ENCODE measurements at places on chromosomes 7 and 10. TPM values are rescaled to one million over a fixed set of nuclear protein-coding genes. Genes with fewer than 3 reads are reported as not detected.

DNA sequence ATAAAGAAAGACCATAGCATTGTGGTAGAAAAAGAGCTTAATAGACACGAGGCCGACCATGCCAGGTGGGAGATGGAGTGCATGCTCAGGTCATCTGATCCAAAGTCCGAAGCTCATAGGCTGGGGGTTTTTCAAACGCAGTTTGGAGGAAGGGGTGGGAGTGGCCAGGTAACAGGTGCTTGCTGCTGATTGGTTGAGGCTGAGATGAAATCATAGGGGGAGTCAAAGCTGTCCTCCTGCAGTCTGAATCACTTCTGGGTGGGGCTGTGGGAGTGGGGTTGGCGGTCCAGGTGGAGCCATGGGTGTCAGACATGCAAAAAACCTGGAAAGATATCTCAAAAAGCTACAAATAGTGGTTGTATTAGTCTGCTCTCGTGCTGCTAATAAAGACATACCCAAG lies 2.8 kb upstream of the ERCC6 start:
- DNase-seq: no peak

- DNase-seq: no peak
These were observed 21.3 kb downstream of the DLG5 start for GRCh38 chr10:77905086-77905748.

GRCh38 chr10:100020142-100020885 lies 10.6 kb upstream of the DNMBP start:
- no peak for DNase-seq

PHYHIPL gene
- polyA plus RNA-seq: 0.09 TPM

- no peak for DNase-seq
These were observed 30.2 kb downstream of the WBP1L start for GRCh38 chr10:102773986-102774385.

LIPF gene
- not detected for polyA plus RNA-seq

GRCh38 chr7:78226059-78226719 lies 427.6 kb downstream of the PHTF2 start:
- no peak for DNase-seq

DNA sequence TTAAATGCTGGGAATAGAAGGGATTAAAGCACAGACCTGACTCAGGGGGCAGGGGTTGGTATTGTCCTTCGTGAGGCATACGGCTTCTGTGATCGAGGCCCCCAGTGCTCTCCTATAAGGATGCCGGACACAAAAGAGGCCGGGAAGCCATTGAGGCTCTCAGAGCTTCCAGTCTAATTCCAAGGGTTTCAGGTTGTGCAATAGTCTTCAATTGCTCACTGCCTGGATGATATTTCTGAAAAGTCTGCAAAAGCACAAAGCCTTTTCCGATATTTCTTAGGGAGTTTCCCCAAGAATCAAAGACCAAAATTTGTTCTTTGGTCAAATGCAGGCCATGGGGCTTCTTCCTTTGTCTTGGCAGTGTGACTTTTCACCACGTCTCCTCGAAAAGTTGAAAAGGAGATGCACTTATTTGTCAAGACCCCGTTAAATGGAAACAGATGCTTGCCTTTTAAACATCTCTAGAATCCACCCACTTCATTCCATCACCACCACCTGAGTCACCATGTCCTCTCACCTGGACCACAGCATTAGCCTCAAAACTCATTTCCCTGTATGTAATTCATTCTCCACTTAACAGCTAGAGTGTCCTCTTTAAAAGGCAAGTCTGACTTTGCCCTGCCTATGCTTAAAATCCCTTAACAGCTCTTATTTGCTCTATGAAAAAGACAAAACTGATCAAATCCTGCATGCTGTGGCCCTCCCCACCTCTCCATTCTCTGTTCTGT lies 134.8 kb upstream of the NAMPT start:
- DNase-seq: no peak

ATRNL1 gene
- polyA plus RNA-seq: 0.06 TPM

DNA sequence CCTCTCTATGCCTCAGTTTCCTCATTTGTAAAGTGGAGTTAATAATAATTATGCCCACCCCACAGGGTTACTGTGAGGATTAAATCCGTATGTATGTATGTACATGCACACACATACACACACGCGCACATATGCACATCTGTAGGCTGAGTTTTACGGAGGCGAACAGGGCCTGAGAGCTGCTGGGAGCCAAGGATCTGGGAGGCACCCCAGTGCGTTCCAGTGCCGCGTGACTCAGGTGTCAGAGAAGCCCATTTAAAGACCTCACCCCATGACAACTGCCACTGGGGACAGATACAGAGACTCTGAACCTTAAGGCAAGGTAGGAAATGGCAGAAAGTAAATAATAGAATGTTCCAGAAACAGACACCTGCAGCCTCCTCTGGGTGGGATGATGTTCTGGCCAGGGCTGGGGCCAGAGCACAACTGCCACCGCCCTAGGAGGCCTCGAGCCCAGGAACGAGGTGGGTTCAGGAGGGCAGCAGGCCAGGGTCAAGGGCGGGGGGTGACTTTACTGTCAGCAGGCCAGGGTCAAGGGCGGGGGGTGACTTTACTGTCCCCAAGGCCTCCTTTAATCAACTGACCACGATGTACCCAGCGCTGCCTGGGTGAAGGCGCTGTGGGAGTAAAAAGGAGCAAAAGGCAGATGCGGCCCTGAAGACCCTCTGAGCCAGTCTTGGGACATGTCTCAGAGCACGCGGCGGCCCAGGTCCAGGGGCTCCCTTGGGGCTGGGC lies 54.9 kb downstream of the PRKAG2 start:
- DNase-seq: no peak

DNA sequence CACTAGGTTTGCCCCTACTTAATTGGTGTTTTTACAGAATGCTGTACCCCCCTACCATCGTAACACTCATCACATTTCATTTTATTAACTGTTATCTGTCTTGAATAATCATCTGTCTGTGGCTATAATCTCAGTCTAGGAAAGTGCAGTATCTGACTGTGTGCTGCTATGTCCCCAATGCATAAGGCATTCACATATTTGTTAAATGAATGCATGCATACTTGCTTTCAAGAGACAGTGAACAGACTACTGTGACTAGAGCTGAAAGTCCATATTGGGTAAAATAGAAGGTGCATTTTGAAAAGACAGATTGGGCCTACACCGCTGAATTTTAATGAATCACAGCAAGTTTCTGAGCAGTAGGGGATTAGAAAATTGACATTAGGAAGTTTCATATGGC lies 112.3 kb downstream of the ARHGAP12 start:
- DNase-seq: no peak

GRCh38 chr10:7045891-7046599 lies 364.8 kb downstream of the SFMBT2 start:
- DNase-seq: no peak

TMEM196 gene
- polyA plus RNA-seq: not detected

TRIP6 gene
- polyA plus RNA-seq: 106 TPM

DNA sequence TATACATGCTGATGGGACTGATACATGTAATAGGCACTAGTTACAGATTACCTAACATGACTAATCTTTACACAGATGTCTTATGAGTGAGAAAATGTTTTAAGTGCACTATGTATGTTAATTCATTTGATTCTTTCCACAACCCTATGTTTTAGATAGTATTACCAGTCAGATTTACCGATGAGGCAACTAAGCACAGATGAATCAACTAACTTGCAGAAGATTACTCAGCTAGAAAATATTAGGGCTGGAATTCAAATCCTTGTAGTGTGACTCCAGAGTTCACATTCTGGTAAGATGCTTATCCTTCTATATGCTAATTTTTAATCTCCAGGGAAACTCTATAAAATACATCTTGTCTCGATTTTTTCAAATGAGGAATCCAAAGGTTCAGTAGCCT lies 964.9 kb downstream of the REEP3 start:
- no peak for DNase-seq

- DNase-seq: no peak
These were observed 202.0 kb downstream of the ANK3 start for GRCh38 chr10:60187691-60188090.

- no peak for DNase-seq
These were observed 30.1 kb downstream of the RAB18 start for GRCh38 chr10:27534161-27534700.

C10orf62 gene
- polyA plus RNA-seq: 0.06 TPM

GRCh38 chr7:33534833-33535232 lies 370.5 kb upstream of the BMPER start:
- no peak for DNase-seq

AMPH gene
- not detected for polyA plus RNA-seq

GNA12 gene
- polyA plus RNA-seq: 35.5 TPM

AGBL3 gene
- 0.57 TPM for polyA plus RNA-seq

ERLIN1 gene
- polyA plus RNA-seq: 45.6 TPM

- DNase-seq: no peak
These were observed 276.9 kb downstream of the SKAP2 start for GRCh38 chr7:26587536-26587935.

GRCh38 chr10:52191049-52191448 lies 123.0 kb upstream of the DKK1 start:
- no peak for DNase-seq
